ENCODE measurements at places on chromosomes 4 and X.

DNA sequence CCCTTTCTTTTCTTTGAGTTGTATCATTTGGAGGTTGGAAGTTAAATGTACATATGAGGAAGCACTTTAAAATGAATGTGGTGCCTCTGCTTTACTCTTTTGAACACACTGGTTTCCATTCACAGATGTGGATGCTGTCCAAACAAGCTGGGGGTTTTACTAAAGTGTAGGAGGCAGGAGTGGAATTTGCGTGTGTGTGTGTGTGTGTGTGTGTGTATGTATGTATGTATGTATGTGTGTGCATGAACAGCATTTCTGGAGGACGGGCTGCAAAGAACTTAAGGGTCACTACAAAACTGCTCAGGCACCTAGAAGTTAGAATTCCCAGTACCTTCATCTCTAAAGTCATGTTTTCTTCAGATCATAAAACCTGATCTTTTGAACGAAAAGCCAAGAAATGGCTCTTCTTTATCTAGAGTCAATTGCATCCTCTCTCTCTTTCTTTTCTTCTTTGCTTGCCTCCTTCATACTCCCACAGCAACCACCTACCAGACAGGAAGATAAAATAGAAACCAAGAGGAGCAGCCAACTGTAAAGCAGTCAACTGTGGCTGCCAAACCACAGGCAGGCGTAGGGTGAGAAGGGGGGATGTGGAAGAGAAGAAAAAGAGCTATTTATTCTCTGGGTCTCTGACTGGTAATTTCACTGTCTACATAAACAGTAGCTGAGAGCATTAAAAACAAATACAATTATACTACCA is 177.0 kb upstream of the RASGEF1B start:
- no peak for DNase-seq

- no peak for DNase-seq
Observed at GRCh38 chr4:11801466-11802446, 373.1 kb upstream of the HS3ST1 start.

GRCh38 chr4:177275999-177276398 is 33.7 kb upstream of the NEIL3 start:
- DNase-seq: no peak

DNA sequence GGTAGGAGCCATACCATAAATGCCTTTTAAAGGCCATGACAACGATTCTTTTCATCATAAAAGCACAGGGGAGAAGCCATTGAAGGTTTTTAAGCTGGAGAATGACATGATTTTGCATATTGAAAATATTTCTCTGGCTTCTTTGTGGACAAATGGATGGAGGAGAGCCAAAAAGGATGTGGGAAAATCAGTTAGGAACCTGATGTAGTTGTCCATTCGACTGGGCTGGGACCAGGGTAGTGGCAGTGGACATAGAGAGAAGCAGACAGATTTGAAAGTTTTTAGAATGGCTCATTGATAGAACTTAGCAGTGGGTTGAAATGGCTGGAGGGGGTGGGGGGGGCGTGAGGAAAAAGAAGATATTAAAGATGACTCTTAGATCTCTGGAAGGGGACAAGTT is 19.7 kb upstream of the MSN start:
- DNase-seq: no peak

DNA sequence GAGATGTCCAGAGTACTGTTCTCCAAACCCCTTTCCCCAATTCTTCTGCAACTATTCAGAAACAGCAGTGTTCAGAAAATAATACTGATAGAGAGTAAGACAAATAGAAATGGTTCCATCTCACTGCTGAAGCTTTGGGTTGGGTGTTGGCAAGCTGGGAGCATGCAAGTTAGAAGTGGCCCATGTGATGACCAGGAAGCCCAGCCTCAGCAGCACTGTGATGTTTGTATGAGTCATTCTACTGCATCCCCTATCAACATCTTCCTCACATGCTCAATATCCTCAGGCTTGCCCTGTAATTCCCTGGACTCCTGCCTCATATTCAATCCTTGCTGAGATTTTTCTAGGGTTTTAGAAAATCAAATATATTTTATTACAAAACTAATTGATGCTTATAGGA is 96.5 kb downstream of the CHRDL1 start:
- DNase-seq: peak; percentile 2

GRCh38 chr4:75490155-75490554 is 24.0 kb downstream of the RCHY1 start:
- DNase-seq: peak; percentile 47

GRCh38 chrX:44570522-44570921 is 27.9 kb upstream of the FUNDC1 start:
- peak; percentile 18 for DNase-seq

- DNase-seq: peak; percentile 9
Observed at GRCh38 chrX:135572436-135572835, 52.0 kb downstream of the INTS6L start.

- no peak for DNase-seq
Observed at GRCh38 chrX:68874076-68874475, 45.3 kb downstream of the EFNB1 start.

GRCh38 chr4:13344216-13344615 is 139.9 kb downstream of the RAB28 start:
- peak; percentile 22 for DNase-seq

DNA sequence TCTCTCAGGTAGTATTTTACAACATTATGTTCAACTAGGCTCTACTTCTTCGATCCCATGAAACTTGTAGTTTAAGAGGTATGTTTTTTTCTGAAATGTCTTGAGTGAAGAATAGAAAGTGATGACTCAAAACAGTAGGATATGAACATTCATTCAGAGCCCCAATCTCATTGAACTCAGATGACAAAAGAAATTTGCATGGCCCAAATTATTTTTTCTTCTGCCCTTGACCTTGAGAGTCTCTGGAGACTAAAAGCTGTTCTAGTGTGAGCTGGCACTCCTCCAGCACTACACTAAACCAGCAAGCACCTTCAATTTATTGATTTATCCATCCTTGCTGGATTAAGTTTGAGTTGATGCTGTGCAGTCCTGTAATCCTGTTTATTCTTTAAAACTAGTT is 4.0 kb downstream of the DCLK2 start:
- no peak for DNase-seq

GRCh38 chr4:524196-524595 is 25.2 kb downstream of the PIGG start:
- DNase-seq: no peak

DNA sequence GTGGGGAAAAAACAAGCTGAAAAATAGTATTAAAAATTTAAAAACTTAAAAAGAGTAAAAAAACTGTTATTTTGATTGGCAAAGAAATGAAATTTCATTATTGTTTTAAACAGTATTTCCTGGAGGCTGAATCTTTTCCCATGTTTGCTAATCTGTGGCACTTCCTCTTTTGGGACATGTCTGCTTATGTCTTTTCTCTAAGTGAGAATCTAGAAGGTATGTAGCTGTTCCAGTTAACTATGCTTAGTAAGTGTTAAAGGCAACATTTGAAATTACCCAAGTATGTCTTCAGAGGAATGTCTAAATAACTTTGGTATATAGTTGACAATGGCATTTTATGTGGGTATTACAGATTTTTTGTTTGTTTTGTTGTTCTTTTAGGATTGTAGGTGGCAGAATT is 81.6 kb upstream of the TBC1D9 start:
- DNase-seq: no peak

GRCh38 chr4:156948133-156948532 is 23.5 kb downstream of the PDGFC start:
- DNase-seq: no peak

DNA sequence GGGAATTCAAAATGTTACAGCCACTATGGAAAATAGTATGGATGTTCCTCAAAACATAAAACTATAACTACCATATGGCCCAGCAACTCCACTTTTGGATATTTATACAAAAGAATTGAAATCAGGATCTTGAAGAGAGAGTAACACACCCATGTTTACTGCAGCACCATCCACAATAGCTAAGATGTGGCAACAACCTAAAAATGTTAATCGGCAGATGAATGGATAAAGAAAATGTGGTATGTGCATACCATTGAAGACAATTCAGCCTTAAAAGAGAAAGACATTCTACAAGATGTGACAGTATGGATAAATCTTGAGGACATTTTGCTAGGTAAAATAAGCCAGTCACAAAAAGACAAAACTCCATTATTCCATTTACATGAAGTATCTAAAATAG is 171.9 kb downstream of the DCHS2 start:
- no peak for DNase-seq

DNA sequence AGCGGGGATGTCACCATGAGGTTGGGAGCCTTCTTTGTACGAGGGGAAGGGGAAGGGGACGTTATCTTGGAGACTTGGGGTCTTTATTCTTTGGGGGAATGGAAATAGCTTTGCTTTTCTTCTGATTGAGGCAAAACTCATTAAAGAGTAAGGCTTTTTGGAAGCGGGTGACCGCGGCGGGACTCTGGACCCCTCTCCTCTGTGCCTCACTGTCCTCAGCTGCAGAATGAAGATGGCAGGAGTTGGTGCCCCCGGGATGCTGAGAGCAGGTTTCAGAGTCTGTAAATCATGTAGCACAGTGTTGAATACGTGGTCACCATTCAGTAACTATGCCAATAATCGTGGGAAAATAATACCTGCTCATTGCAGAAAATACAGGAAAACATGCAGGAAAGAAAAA is 32.1 kb downstream of the HTT-AS start:
- DNase-seq: no peak

- DNase-seq: peak; percentile 88
Observed at GRCh38 chr4:103198111-103198765, at the start of gene CENPE. Gene CENPE, minus strand, starts transcription at chr4:103198343. Its CDS starts 24 bp downstream, at chr4:103198319.

GRCh38 chr4:44760142-44760898 is 34.0 kb upstream of the GNPDA2 start:
- peak; percentile 60 for DNase-seq

- DNase-seq: no peak
Observed at GRCh38 chrX:46611658-46612362, 38.2 kb downstream of the CHST7 start.

DNA sequence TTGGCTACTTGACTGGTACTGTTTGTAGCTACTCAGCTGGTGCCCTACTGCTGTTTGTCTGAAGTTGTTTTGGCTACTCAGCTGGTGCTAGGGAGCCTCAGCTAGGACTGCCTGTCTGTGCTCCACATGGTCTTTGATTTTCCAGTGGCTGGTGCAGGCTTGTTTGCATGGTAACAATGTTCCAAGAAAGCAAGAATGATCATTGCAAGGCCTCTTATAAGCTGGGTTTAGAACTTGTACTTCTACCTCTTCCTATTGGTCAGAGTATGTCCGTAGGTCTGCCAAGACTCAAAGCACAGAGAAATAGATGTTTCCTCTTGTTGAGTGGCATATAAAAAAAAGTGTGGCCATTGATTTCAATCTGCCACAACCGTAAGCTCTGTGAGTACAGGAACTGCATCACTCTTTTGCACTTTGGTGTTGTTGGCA is 17.6 kb downstream of the NFKB1 start:
- no peak for DNase-seq

DNA sequence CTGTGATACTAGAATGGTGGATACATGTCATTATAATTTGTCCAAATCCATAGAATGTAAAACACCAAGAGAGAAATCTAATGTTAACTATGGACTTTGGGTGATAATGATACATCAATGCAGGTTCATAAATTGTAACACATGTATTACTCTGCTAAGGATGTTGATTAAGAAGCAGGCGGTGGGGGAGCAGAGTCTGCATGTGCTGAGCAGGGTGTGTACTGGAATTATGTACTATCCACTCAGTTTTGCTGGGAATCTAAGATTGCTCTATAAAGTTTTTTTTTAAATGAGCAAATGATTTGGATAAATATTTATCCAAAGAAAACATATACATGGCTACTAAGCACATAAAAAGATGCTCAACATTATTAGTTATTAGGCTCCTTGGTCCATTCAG is 15.0 kb upstream of the MANBA start:
- DNase-seq: no peak

- no peak for DNase-seq
Observed at GRCh38 chr4:114116861-114117260, 137.4 kb upstream of the ARSJ start.

DNA sequence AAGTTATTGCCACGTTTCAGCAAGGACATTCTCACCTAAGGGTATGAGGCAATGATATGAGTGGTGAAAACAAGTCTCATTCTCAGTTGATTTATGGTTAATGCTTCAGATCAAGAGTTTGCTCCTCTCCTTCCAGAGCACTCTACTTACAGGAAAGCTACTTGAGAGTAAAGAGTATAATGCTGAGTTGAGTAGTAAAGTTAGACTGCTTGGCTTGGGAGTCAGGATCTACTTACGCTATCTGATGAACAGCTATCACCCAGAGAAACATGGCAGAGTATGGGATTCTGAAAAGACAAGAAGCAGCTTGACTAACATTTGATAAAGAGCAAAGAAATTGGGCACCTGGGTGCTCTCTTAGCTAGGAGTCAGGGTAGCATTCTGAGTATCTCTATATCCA is 211.8 kb downstream of the GLUD2 start:
- no peak for DNase-seq

- no peak for DNase-seq
Observed at GRCh38 chrX:54359408-54359807, 1.6 kb upstream of the WNK3 start.

GRCh38 chr4:140180577-140180976 is 26.6 kb upstream of the MAML3 start:
- no peak for DNase-seq

DNA sequence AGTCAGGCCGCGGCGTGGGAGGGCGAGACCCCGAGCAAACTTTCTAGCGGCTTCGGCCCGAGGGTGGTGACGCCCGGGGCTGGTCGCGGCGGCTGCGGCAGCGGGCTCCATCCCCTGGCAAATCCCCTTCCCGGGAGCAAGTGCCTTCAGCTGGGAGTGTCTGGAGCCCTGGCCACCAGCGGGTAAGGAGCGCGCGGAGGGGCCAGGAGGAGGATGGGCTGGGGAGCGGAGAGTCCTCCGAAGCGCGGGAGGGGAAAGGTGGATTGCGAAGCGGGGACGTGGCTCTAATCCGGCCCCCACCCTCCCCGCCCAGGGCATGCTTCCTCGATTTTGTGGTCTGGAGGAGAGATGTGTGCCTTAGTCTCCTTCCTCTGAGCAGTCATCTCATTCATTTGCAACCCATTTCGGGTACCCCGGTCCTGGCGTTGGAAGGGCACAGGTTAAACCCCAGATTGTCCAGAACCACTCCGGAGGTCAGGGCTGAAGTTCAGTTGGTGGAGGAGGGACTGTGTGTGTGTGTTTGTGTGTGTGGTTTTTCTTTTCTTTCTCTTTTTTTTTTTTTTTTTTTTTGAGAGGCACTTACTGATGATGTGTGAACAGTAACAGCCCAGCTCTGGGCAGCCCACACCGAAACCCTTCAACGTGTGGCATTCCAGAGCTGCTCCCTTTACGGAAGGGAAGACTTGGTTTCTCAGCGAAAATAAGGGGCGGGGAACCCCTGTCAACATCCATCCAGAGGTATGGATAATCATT is 516 bp downstream of the SGMS2 start:
- DNase-seq: peak; percentile 66

- peak; percentile 2 for DNase-seq
Observed at GRCh38 chrX:110734894-110735541, 60.6 kb downstream of the CHRDL1 start.

- no peak for DNase-seq
Observed at GRCh38 chr4:141642063-141642462, 5.7 kb downstream of the IL15 start.

DNA sequence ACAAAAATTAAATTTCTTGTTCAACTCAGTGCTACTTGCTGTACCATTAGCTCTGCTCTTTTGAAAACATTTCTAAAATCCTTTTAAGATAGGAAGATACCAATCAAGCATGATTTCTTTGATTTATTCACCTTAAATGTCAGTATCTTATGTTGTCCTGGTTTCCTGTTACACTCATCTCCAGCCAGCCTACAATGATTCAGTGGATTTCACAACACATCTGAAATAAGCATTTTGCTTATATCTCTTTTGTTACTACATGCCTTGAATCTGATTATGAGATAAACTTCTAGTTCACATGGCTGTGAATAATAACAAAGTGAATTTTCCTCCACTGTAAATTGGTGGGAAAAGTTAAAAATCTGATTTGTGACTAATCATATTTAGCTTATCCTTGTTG is 112.5 kb upstream of the BMP3 start:
- no peak for DNase-seq
